Subcutaneous adipose tissue (tissue), 4 donors: ENCODE measurements at places on chromosomes 16 and 17. TPM values are rescaled to one million over a fixed set of nuclear protein-coding genes. Genes with fewer than 3 reads are reported as not detected.

MT1E gene
- total RNA-seq: 305 TPM

TBKBP1 gene
- 5.9 TPM for total RNA-seq

KIF2B gene
- not detected for total RNA-seq

KRTAP4-4 gene
- total RNA-seq: not detected

ZNF597 gene
- 2.0 TPM for total RNA-seq

TLCD1 gene
- 2.5 TPM for total RNA-seq

KCNJ16 gene
- total RNA-seq: 0.49 TPM

GNG13 gene
- not detected for total RNA-seq

KRT33A gene
- not detected for total RNA-seq

FNDC8 gene
- not detected for total RNA-seq

CDK3 gene
- total RNA-seq: 6.3 TPM

MT4 gene
- not detected for total RNA-seq

KRT40 gene
- not detected for total RNA-seq

ZNF423 gene
- total RNA-seq: 5.5 TPM

CA5A gene
- not detected for total RNA-seq

DNAH2 gene
- total RNA-seq: 0.19 TPM

ZNF385C gene
- total RNA-seq: not detected

CHP2 gene
- total RNA-seq: not detected

ASGR2 gene
- total RNA-seq: not detected

NTHL1 gene
- 17.4 TPM for total RNA-seq

TBX6 gene
- 1.2 TPM for total RNA-seq

ZNF23 gene
- total RNA-seq: 8.5 TPM

MSLN gene
- total RNA-seq: 0.44 TPM

PSKH1 gene
- total RNA-seq: 9.9 TPM

KRT15 gene
- total RNA-seq: not detected

SEZ6 gene
- not detected for total RNA-seq

CRHR1 gene
- not detected for total RNA-seq

CHST4 gene
- not detected for total RNA-seq

SLC6A4 gene
- 1.3 TPM for total RNA-seq

SLFN13 gene
- total RNA-seq: 7.5 TPM

ITGA2B gene
- not detected for total RNA-seq

SOX15 gene
- 1.0 TPM for total RNA-seq

UNC45B gene
- not detected for total RNA-seq

C17orf100 gene
- total RNA-seq: not detected
